ENCODE measurements at places on chromosomes 1 and 21.

DNA sequence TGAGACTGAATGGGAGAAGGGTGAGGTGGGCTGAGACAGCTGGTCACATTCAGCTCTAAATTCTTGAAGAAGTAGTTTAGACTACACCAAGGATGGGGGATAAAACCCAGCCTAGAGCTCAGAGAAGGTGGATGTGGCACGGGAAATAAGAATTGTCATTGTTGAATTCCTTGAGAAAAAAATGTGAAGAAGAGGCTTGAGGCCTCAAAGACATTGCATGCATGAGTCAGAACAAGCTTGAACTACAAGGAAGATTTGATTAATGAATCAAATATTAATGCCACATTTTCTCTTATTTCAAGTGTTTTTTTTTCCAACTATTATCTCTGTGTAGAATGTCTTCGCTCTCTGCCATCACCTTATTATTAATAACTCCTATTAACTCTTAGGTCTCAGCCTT, 58.9 kb downstream of the MAP3K7CL start:
- DNase-seq: no peak

DNA sequence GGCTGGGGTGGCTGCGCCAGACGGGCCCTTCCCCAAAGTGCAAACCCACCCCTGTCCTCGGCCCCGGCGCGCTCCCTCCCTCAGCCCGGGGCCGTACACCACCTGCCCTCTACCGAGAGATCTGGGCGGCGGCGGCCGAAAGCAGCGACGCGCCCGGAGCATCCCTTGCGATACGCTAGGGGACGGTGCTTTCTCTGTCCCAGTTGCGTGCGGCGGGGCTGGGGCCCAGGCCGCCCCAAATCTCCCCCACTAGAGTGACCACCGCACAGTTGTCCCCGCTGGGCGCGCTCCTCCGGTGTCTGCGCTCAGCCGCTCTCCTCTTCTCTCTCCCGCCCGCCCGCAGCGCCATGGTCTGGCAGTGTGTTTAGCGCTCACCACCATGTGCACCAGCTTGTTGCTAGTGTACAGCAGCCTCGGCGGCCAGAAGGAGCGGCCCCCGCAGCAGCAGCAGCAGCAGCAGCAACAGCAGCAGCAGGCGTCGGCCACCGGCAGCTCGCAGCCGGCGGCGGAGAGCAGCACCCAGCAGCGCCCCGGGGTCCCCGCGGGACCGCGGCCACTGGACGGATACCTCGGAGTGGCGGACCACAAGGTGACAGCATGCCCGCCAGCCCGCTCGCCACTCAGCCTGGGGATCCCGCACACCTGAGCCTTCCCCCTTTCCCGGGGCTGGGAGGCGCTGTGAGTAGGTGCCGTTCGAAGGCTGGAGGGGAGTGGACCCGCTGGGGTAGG, 1.0 kb downstream of the ST6GALNAC5 start:
- DNase-seq: no peak

GRCh38 chr1:116544588-116545358, 26.1 kb downstream of the CD58 start:
- DNase-seq: no peak

GRCh38 chr1:152516082-152516481, 1.8 kb downstream of the CRCT1 start:
- no peak for DNase-seq

GRCh38 chr1:228865627-228866330, 130.5 kb downstream of the RHOU start:
- DNase-seq: no peak

DNA sequence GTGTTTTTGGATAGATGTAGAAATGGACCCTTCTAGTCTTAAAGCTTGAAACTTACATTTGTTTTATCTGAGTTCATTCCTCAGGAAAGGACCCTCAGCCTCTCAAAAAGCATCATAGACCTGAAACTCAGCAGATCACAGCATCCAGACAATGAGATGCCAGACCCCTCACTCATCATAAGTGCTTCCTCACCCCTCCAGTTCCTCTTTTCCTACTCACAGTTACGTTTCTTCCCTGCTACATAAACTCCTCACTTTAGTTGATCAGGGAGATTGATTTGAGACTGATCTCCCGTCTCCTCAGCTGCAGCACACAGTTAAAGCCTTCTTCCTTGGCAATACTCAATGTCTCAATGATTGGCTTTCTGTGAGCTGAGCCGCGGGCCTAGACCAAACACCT, 282.0 kb downstream of the FAM72C start:
- no peak for DNase-seq

GRCh38 chr1:169682071-169682470, 29.3 kb downstream of the SELL start:
- DNase-seq: no peak

DNA sequence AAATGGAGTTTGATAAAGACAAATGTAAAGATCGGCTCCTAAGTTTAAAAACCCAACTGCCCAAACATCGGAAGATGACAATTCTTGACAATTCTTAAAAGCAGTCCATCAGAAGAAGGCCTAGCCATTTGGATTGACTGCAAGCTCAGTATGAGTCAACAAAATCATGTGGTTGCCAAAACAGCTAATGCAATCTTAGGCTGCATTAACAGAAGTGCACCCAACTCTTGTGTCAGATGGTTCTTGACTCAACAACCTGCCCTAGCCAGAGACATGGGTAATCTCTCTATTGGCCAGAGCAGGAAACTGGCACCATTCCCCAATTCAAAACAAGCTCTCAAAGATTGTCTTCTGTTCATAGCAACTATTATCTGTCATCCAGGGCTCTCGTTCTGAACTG, 9.9 kb upstream of the NCF2 start:
- no peak for DNase-seq

GRCh38 chr1:244353551-244354091, 98.1 kb downstream of the ADSS2 start:
- peak; percentile 78 for DNase-seq

GRCh38 chr1:5405263-5405662, 587.0 kb downstream of the NPHP4 start:
- no peak for DNase-seq

GRCh38 chr1:13581446-13581845, 2.2 kb upstream of the PDPN start:
- no peak for DNase-seq

- no peak for DNase-seq
These were observed 29.0 kb downstream of the THAP3 start for GRCh38 chr1:6653436-6654290.

DNA sequence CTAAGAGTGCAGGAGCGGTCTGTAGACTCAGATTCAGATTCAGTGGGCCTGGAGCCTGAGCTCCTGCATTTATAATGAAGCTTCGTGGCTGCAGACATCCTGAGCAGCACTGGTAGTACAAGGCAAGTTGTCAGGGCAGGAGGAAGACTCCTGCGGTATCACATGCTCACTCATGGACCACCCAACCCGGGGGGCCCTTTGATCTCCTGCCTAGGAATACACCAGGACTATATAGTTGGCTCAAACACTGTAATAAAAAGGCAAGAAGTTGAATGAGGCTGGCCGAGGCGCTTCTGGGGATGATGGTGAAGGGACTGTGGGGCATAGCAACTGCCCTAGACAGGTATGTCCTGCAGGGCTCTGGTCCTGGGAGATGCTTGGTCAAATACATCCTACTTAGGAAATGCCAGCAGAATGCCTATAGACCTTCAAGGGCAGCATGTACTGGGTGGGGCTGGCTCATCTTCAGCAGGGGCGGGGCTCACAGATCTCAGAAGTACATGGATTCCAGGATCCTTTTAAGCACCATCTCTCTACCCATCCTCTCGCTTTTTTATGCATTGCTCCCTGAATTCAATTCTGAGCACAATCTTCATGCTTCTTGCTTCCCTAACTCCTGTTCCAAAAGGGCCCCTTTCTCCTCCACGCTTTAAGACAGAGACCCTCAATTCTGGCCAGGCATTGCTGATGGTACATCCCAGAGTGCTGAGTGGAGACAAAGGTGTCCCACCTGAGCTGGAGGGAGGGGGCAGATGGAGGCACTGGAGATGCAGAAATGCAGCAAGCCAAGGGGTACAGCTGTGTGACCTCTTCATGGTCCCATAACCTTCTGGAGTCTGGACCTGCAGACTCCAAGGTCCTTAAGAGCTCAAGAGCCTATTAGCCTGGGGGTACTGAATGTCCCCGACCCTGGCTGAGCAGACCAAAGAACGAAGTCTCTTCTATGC, 2.1 kb upstream of the RAP1GAP start:
- DNase-seq: no peak

DNA sequence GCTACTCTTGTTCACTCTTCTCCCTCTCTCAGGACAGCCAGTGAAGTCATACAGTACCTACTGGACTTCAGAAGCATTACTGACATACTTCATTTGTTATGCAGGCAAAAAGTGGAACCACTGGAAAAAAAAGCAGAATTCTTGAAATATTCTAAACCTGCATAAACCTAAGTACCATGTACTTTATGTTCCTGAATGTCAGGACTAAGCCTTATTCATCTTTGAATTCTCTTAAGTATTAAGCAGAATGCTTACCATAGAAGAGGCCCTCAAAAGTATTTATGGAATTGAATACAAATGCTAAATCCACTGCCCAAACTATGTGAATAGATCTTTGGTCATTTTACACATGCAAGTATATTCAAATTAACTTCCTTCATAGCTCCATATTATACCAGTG, 7.8 kb downstream of the PSMB2 start:
- DNase-seq: no peak

- DNase-seq: no peak
These were observed 47.2 kb downstream of the SLC19A1 start for GRCh38 chr21:45494851-45495680.

GRCh38 chr1:212021563-212021962, 13.8 kb downstream of the INTS7 start:
- no peak for DNase-seq

GRCh38 chr1:201354901-201355295, 22.6 kb downstream of the TNNT2 start:
- DNase-seq: no peak

GRCh38 chr1:218351391-218352074, 6.4 kb downstream of the TGFB2 start:
- DNase-seq: no peak

- no peak for DNase-seq
These were observed 457.2 kb upstream of the ADAMTS5 start for GRCh38 chr21:27423906-27424595.

DNA sequence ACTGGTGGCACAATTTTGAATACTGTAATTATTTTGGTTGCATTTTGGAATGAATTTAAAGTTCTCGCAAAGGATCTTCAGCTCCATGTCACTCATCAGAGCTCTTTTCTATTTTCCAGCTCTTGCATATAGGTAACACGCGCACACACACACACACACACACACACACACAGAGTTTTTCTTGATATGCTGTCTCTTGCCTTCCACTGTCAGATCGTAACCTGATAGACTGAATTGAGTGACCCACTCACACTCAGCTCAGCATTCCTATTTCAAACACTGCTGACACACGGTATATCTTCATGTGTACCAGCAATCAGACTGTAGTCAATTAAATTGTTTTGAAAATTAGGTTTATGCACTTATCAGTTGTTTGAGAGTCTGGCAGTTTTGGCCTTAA, 214.1 kb downstream of the PBX1 start:
- DNase-seq: no peak

- DNase-seq: no peak
These were observed 95.6 kb upstream of the C1orf87 start for GRCh38 chr1:60169206-60169605.

DNA sequence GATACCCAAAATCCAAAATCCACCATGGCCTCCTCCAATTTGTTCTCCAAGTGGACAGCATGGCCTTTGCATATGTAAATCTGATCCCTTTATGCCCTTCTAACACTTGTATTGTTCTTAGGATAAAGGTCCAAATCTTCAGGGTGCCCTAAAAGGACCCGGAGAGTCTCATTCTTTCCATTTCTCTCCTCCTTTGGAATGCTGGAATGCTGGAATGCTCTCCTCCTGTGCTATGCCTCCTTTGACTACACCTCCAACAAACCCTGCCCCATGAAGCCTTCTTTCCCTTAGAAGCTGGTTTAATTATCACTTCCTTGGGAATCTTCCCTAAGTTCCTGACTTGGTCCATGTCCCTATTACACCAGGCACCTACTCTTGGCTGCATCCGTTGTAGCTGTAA, 484.8 kb upstream of the RUNX1 start:
- DNase-seq: no peak

- DNase-seq: peak; percentile 85
These were observed 119.3 kb upstream of the CDC42BPA start for GRCh38 chr1:227437495-227438008.

DNA sequence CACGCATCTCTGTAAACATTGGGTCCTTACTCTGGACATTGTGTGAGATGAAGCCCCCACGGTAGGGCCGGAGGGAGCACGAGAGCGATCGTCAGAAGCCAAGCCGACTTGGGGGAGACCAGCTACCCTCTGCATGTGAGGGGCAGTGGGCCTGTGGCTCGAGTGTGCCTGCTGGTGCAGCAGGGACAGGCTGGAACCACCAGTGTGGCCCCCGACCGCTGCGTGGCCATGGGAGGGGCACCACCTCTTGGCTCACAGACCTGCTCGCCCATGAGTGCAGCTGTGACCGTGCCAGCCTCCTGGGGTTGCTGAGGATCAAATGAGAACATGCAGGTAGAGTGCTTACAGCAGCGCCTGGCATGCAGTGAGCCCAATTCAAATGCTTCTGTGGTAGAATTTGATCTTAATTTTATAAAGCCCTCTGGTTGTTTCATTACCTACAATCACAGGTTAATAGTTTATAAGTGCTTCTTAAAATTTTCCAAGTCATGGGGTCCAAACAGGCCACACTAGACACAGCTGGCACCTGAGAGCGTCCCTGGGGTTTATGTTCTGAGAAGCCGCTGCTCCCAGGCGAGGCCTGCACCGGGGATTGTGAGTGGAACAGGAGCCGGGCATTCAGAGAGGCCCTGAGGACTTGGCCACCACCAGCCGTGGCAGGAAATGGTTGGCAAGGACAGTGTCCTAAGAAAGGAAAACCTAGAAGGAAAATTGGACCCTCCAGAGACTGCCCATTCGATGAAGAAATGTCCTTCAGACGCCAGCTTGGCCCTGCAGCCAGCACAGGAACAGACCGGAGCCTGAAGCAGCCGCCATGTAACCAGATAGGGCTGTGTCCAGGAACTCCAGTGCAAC, 22.6 kb upstream of the ADARB1 start:
- no peak for DNase-seq

GRCh38 chr1:222404710-222405109, 143.2 kb downstream of the HHIPL2 start:
- no peak for DNase-seq

GRCh38 chr21:46552865-46553379, 52.0 kb downstream of the S100B start:
- no peak for DNase-seq

Data from LoVo (cell line).